ENCODE measurements at places on chromosomes 1 and 21. TPM values are rescaled to one million over a fixed set of nuclear protein-coding genes. Genes with fewer than 3 reads are reported as not detected.
A peak's percentile ranks its signal among the peaks of the same experiment; 100 is the strongest.

The LAMC2 gene
- not detected for total RNA-seq

The CD1B gene
- total RNA-seq, result not detected

GRCh38 chr1:117094841-117095604, 26.5 kb downstream of the TRIM45 start:
- no peaks in the 10 kb centered on the region for H3K27me3 ChIP-seq
- no peak for DNase-seq
- H3K4me3 ChIP-seq, result no peak overlapping the region
- H3K27ac ChIP-seq, result no peak overlapping the region
- peaks cover 20% of the 10 kb centered on the region for H3K4me1 ChIP-seq
- H3K36me3 ChIP-seq, result peaks cover 71% of the 10 kb centered on the region

The FNDC5 gene
- not detected for total RNA-seq

GRCh38 chr1:229186373-229187056, 84.4 kb upstream of the RAB4A start:
- H3K27me3 ChIP-seq, result peaks cover 48% of the 10 kb centered on the region
- peak overlapping the region; percentile 63 for H3K27ac ChIP-seq
- H3K4me3 ChIP-seq, result no peak overlapping the region
- peak; percentile 75 for DNase-seq
- peaks cover 23% of the 10 kb centered on the region for H3K4me1 ChIP-seq
- H3K36me3 ChIP-seq, result no peaks in the 10 kb centered on the region

The TNFRSF14 gene
- 106 TPM for total RNA-seq

GRCh38 chr1:109186733-109187086, 27.0 kb upstream of the SARS1 start:
- H3K36me3 ChIP-seq, result no peaks in the 10 kb centered on the region
- H3K4me3 ChIP-seq, result no peak overlapping the region

The NPHP4 gene
- total RNA-seq, result 15.4 TPM

- H3K36me3 ChIP-seq, result no peaks in the 10 kb centered on the region
- H3K4me3 ChIP-seq, result no peak overlapping the region
- no peak for DNase-seq
- H3K4me1 ChIP-seq, result no peaks in the 10 kb centered on the region
Observed at GRCh38 chr1:201108614-201109013, 3.6 kb downstream of the CACNA1S start.
